ENCODE measurements at places on chromosomes 7 and 10.

GRCh38 chr10:101570428-101571270, 17.4 kb downstream of the POLL start:
- no peak for DNase-seq

GRCh38 chr10:91768123-91768522, 30.1 kb upstream of the TNKS2 start:
- no peak for DNase-seq

DNA sequence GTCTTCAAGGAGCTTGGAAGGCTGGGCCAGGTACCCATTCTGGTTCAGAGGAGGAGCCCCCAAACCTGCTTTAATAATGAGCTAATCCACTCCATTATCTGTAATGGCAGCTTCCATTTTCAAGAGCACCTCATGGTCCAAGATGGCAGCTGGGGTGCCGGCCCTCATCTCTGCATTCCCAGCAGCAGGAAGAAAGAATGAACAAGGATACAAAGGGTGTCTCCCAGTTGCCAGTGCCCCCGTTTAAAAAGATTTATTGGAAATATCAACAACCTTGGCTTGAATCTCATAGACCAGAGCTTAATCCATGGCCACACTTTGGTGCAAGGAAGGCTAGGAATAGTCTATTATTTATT, 8.5 kb downstream of the LAT2 start:
- DNase-seq, result no peak

- no peak for DNase-seq
These were observed 22.5 kb downstream of the SYPL1 start for GRCh38 chr7:106089647-106090046.

DNA sequence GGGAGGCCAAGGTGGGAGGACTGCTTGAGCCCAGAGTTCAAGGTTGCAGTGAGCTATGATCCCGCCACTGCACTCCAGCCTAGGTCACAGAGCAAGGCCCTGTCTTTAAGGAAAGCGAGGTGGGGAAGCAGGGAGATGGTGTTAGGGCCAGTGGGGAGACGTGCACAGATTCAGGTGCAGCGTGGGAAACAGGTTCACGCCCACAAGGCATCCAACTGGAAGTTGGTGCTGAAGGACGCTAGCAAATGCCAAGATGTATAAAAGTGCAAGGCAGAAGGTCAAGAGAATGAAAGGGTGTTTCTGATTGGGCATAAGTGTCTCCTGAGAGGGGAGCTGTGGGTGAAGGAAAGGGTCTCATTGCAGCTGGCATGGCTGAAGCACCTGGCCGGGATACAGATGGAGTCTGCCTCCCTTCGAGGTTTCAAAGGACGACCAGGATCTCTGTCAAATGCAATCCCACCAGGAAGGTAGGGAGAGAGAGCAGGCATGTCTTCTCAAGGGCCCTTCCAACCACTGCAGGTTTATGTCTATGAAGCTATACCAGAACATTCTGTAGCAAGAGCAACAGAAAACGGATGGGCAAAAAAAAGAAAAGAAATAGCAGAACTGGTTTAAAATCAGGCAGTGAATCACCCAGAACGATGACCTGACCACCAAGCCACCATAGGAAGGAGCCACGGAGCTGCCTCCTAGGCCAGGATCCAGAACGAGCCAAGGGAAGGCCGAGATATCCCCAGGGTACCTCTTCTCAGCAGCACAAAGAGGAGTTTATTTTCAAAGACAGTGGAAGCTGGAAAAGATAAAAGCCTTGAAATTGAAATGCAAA, 43.2 kb downstream of the GSDME start:
- DNase-seq, result no peak

DNA sequence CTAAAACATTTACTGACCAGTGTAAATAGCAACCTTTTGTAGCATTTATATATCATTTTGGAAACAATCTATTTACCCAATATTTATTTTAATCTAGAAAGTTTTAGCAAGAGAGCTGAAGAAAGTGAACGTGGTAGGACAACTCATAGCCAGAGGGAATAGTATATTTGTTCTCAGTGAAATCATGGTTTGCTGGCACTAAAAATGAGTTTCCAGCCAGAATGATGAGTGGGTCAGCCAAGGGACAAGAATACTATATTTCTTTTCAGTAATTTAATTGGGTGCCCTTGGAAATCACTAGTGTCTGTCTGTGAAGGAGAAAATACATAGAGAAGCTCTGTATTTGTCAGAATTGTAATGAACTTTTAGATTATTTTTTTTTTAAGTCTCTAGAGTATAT, 74.9 kb downstream of the MINPP1 start:
- no peak for DNase-seq

Measured in right forelimb (tissue), 1 donor.